Germinal center (tissue), 1 donor: ENCODE measurements at places on chromosomes 7 and 10.

DNA sequence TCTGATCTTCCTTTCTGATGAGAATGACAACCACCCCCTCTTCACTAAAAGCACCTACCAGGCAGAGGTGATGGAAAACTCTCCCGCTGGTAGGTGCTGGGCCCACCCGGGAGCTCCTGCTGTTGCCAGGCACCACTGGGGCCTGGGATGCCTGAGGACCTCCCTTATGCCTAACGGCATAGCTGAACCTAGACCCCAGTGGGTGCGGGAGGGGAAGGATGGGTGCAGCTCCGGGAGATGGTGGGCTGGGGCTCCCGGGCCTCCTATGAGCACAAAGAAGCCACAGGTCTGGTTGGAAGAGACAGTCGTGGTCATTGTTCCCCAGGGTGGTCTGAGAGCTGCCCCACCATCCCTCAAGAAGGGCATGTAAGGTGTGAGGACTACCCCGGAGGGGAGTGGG lies 15.6 kb upstream of the VSIR start:
- DNase-seq = no peak

- DNase-seq = no peak
Measured at GRCh38 chr10:123648595-123648994, 17.6 kb upstream of the GPR26 start.

- DNase-seq = no peak
Measured at GRCh38 chr10:11931038-11931437, 107.9 kb downstream of the PROSER2 start.

DNA sequence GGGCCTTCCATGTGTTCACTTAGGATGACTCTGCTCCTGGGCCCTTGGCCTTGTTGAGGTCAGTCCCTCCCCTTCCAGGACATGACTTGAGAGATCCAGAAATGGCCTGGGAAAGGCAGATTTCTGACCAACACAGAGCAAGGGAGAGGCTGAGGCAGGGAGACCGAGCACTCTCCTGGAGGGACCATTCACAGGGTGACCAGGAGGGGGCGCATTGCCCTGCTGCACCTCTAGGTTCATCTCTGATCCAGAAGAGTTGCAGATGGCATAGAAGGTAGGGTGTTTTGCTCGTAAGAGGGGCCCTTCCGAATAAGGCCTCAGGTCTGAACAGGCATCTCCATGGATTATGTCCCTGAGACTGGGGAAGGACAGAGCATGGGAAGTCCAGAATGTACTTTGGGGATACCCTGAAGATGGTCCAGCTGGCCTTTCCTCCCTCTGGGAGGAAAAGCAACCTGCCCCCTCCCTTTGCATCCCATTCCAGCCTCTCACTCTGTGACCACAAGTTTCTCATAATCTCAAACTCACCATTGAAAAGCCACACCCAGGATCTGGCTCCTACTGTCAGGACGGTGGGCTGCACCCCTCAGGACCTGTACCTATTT lies 6.6 kb downstream of the DMBT1 start:
- peak; percentile 32 for DNase-seq

- DNase-seq = no peak
Measured at GRCh38 chr10:14084875-14085274, 245.8 kb downstream of the FRMD4A start.

GRCh38 chr10:5961405-5962100 lies 15.8 kb downstream of the IL15RA start:
- no peak for DNase-seq

GRCh38 chr7:23759671-23760391 lies 49.8 kb downstream of the STK31 start:
- no peak for DNase-seq

DNA sequence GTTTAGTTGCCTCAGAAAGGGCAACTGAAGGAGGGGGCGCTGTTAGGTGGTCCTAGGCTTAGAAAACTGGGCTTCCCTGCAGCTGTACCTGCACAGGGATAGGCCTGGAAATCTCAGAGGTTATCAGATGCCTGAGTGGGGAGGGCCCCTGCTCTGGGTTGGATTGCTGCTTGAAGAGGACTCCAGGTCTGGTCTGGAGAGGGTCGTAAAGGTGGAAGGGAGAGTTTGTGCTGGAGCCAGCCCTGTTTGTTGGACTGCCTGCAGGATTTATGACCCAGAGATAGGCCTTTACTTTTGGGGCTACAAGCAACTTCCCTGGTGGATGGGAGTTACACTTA lies 765.9 kb downstream of the GRID1 start:
- DNase-seq = no peak

DNA sequence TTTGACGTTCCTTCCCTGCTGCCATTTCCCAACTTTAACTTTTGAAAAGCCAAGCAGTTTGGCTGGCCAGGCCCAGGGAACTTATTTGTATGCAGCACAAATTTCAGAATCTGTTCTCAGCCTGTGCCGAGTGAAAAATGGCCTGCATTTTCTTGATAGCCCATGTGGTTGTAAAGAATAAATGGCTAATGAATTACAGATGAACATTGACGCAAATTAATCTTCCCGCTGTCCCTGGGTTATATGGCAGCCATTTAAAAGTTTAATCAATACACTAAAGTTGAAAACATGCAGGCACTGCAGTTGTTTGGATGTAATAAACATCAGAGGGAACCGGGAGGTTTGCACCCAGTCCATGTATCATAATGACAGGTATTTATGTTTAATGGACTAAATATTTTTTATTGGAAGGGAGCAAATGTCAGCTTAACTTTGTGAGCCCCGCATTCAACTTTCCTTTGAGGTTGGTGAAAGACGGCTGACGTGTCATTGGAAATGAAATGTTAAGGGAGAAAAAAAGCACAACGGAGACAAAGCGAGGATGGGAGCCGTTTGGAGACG lies 1092.4 kb downstream of the LRMDA start:
- no peak for DNase-seq

GRCh38 chr7:114051871-114052331 lies 133.1 kb upstream of the PPP1R3A start:
- peak; percentile 29 for DNase-seq

DNA sequence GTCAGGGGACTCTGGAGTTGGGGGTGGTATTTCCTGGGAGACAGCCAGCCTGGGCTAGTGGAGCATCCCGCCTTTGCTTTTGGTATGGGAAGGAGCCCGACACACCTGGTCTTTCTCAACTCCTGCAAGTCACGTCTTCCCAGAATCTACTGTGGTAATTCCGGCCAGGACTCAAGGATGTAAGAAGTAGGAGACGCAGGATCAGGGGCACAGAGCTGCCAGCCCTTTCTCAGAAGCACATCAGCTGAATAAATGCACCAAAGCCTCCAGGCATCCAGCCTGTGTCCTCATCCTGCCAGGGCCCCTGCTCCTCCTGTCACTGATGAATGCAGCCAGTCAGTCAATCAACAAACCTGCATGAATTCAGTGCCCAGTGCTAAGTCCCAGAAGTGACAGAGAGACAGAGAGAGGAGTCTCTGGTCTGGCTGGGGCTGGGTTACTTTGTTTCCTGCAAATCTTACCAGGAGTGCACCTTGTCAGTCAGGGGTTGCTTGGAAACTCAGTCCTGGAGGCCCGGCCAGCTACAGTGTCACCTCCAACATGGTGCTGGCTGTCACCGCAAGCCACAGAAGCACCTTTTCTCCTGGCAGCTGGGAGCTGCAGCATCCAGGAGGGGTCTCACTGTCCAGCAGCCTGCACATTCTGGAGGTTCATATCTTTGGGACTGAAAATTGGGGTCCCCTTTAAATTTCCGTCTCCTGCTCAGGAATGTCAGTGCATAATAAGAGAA lies 101.8 kb downstream of the PTPRE start:
- no peak for DNase-seq

- no peak for DNase-seq
Measured at GRCh38 chr10:11225935-11226334, 208.3 kb downstream of the CELF2 start.

DNA sequence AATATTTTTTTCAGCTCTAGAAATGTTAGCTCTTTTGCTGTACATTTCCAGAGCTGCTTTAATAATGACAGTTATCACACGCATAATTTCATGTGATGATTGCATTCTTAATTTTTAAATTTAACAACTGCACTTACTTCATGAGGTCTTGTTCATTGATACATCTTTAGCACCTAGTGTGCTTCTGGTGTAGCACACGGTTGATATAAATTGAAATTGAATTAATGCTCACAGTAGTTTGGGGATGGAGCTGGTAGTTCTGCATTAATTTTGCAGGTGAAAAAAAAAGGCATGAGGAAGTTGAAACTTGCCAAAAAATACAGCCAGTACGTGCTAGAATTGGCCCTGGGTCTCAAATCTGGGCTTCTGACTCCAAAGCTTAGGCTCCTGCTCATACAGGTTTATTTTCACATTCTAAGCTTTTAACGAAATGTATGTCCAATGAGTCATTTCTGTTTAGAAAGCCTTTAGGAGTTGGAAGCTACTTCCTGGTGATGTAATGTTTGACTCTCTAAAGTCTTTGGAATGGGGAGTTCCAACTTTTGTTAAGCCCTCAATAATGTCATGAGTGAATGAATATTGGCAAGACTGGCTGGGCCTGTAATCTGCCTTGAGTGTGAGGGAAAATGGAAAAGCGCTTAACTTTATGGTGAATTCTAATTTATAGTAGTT lies 62.5 kb downstream of the DAGLB start:
- no peak for DNase-seq

DNA sequence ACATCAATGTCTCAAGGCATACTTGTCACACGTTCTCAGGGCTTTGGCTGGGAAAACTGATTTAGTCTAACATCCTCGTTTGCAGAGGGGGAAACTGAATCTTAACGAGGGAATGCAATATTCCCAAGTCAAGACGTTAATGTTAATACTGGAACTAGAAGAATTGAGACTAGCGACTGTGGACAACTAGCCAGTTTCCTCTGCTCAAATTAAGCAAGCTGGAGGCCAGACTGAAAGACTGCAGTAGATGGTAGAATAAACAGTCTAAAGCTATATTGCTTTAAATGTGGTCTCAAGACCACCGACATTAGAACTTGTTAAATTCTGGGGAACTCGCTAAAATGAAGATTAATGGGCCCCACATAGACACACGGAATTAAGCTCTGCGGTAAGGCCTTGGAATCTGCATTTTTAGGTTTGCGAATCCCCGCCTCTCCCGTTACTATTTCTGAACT lies 639 bp upstream of the TFAM start:
- DNase-seq = peak; percentile 5

- no peak for DNase-seq
Measured at GRCh38 chr10:14543046-14543903, 212.6 kb upstream of the FRMD4A start.

GRCh38 chr10:24561453-24561852 lies 162.2 kb downstream of the ARHGAP21 start:
- DNase-seq = no peak

DNA sequence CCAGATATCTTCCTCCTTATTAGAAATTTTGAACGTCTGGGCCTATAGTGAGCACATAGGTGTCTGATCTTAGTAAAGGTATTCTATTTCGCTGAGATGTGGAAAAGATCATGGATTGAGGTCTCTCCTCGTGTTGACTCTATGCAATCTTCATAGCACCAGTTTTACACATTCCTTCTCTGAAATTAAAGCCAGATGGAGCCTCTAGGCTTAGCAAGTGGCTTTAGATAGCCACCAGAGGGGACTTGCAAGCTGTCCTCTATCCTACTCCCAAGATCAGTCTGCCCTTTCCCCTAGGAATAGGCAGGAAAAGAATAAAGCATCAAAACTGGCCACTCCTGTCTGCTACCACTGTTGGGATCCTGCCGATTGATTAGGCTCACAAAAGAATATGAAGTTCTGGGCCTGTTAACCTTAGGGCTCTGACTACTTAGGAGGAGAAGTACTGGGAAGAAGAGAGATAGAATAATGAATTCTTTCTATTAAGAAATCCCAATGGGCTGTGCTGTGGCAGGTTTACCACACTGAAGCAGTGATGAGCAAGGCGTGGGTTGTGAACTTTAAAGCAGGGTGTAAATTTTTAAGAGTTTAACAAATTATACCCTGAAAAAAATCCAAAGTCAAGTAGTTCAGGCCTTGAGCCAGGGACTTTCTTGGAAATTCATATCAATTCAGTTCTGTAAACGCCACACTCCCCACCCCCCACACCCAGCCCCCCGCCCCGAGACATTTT lies 2.2 kb upstream of the STRIP2 start:
- no peak for DNase-seq

GRCh38 chr7:82410461-82410860 lies 33.1 kb downstream of the CACNA2D1 start:
- no peak for DNase-seq
